H1 (cell line): ENCODE measurements at places on chromosomes 16 and 17. TPM values are rescaled to one million over a fixed set of nuclear protein-coding genes. Genes with fewer than 3 reads are reported as not detected.

DNA sequence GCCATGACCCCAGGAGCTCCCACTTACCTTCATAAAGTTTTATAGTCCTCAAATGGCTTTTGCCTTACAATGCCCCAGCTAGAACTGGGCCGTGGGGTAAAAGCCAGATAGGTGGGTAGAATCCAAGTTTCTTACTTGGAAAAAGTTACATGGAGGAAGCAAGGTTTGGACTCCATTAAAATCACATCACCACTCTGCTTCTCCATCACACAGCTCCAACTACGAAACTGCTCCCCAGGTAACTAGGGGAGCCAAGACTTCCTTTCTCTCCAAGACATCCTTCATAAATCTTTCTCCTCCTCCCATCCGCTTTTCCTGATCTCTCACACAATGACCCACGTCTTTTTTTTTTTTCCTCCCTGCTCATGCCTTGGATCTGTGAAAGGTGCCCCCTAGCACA lies 130.8 kb upstream of the RCVRN start:
- no peak for DNase-seq

Gene DLX4
- 0.67 and 1.5 TPM in 2 replicates for polyA plus RNA-seq

DNA sequence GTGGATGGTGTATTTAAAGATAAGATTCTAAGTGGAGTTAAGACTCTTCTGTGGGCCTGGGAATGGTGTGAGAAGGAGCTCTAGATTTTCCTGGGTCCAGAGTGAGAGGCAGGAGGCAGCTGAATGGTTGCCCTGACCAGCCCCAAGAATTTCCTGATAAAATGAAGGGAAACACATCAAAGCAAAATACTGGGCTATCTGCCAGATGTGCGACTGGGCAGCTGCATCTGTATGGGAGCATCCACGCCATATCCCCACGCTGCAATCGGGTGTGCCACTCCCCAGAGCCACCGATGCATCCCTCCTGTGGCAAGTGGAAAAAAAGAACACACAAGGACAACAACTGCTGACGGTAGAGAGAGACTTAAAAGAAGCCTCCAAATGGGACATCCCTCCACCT lies 84.3 kb upstream of the COX10 start:
- DNase-seq: no peak

Gene PRDM7
- 0.02 TPM in 1 of 2 replicates, not detected in the other for polyA plus RNA-seq

Gene GGT6
- 0.18 and 0.30 TPM in 2 replicates for polyA plus RNA-seq

GRCh38 chr17:10579270-10579669 lies 29.8 kb upstream of the MYH2 start:
- DNase-seq: no peak
